ENCODE measurements at places on chromosomes 5 and 9. TPM values are rescaled to one million over a fixed set of nuclear protein-coding genes. Genes with fewer than 3 reads are reported as not detected.
A peak's percentile ranks its signal among the peaks of the same experiment; 100 is the strongest.

DNA sequence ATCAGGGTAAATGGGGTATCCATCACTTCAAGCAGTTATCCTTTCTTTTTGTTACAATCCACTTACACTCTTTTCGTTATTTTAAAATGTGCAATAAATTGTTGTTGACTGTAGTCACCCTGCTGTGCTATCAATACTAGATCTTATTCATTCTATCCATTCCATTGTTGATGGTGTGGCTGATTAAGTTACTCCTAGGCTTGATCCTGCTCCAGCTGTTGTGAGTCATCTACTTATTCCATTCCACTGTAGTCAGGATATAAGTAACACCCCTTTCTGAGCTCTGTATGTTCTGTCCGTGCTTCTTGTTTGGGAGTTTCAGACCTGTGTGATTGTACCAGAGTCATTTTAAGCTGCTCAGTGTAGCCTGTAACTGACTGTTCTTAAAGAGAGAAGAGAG lies 122.5 kb upstream of the RUSC2 start:
- no peaks in the 10 kb centered on the region for H3K36me3 ChIP-seq
- DNase-seq: no peak
- no peak overlapping the region for H3K4me3 ChIP-seq
- H3K4me1 ChIP-seq: no peaks in the 10 kb centered on the region

DNA sequence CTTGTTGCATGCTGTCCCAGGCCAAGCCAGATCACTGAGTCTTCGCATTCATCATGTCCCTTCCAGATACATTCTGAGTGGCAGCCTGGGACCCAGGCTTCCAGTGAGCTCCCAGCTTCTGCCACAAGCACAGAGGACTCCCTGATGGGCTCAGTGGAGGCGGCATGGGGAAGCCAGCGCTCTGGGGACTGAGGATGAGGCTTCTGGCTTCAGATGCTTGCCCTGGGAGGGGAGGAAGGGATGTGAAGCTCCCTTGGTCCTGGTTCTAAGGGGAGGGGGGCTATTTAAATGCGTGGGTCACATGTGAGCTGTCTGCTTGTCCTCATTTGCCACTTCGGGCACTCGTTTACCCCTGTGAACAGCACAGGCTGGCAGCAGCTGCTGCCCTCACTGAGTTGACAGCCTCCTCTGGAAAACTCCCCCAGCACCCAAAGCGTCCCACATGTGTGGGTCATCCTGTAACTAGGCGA lies 174.0 kb downstream of the NR3C1 start:
- peaks cover 28% of the 10 kb centered on the region for H3K4me1 ChIP-seq
- no peaks in the 10 kb centered on the region for H3K36me3 ChIP-seq
- H3K4me3 ChIP-seq: peak overlapping the region; percentile 61
- DNase-seq: peak; percentile 58
- peak overlapping the region; percentile 92 for H3K27ac ChIP-seq

GRCh38 chr5:23217159-23217558 lies 290.2 kb upstream of the PRDM9 start:
- H3K4me3 ChIP-seq: no peak overlapping the region
- H3K27me3 ChIP-seq: no peaks in the 10 kb centered on the region
- no peak for DNase-seq
- H3K36me3 ChIP-seq: no peaks in the 10 kb centered on the region
- H3K4me1 ChIP-seq: no peaks in the 10 kb centered on the region

DNA sequence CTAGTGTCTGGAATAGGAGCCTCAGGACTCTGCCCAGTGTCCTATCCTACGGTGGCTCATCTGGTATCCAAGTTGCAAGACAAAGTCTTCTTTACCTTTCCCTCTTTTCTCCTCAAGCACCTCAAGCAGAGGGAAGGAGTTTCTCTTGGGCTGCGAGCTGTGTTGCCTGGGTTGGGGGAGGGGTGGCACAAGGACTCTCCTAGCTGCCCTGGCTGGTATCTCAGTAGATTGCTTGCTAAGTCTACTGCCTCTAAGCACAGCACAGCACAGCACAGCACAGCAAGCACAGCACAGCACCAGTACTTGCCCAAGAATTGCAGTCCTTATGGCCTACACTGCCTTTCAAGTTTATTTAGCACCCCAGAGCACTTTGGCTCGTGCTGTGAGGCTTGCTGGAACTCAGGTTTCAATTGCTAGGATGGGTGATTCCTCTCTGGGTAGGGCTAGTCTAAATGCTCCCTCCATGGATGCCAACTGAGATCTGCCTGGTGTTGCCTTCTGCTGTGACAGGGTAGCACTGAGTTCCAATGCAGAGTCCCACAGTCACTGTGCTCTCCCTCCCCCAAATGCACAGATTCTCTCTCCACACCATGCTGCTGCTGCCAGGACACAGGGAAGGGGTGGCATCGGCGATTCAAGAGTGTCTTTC lies 213.1 kb upstream of the POU5F2 start:
- H3K27ac ChIP-seq: no peak overlapping the region
- no peak overlapping the region for H3K4me3 ChIP-seq
- H3K36me3 ChIP-seq: peaks cover 34% of the 10 kb centered on the region
- no peak for DNase-seq

- no peak overlapping the region for H3K27ac ChIP-seq
- no peak for DNase-seq
Measured at GRCh38 chr5:143683459-143683858, 128.5 kb upstream of the HMHB1 start.

GRCh38 chr9:3857091-3857490 lies 331.3 kb upstream of the RFX3 start:
- H3K4me1 ChIP-seq: no peaks in the 10 kb centered on the region
- no peak overlapping the region for H3K4me3 ChIP-seq
- no peak overlapping the region for H3K27ac ChIP-seq
- no peaks in the 10 kb centered on the region for H3K36me3 ChIP-seq

GRCh38 chr5:12661617-12662370 lies 757.5 kb upstream of the CTNND2 start:
- DNase-seq: no peak
- no peak overlapping the region for H3K4me3 ChIP-seq
- H3K27me3 ChIP-seq: no peaks in the 10 kb centered on the region

SLC45A2 gene
- not detected for total RNA-seq
